SW480 (cell line): ENCODE measurements at places on chromosomes 12 and 14.

GRCh38 chr12:1882405-1882804 lies 36.0 kb downstream of the CACNA2D4 start:
- no peak for DNase-seq

DNA sequence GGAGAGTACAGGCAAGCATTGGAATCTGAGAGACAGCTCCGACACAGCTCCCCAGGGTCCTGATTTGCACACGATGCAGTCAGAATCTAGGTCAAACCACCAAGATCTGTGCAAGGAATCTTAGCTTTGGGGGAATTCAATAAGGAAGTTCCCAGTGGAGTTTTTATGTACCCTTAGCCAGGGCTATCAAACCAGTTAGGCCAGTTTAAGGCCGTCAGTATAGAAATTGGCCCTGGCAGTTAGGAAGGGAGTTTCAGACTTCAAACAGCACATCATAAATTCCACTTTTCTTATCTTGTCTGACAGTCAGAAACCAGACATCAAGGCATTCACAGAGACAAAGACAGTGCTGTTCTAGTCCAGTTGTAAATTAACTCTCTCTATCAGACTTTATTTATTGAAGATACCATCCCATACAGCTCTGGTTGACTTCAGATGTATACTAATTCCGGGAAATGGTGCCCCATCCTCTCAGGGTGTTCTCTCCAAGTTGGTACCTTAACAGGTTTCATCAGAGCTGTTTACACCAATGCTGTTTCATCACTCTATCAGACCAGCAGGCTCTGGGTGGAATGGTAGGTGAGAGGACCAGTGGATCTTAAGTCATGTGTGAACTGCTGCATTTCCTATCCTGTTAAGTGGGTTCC lies 157.5 kb upstream of the ATF7IP start:
- DNase-seq, result no peak

DNA sequence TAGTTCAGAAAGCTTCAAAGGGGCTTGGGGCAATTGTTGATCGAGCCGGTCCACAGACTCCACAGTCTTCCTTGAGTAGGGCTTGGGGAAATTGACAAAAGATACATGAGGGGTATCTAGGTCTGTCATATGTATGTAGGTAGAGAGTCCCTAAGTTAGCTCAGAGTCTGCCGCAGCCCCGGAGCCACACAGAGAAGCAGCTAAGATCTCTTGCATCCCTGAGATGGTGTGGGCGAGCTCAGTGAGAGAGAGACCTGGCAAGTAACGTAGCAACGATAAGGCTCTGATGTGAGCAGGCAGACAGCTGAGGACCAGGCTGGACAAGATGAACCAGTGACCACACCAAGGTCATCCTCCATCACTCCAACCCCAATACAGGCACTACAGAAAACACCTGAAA lies 297.6 kb downstream of the TMEM132D start:
- DNase-seq, result no peak

DNA sequence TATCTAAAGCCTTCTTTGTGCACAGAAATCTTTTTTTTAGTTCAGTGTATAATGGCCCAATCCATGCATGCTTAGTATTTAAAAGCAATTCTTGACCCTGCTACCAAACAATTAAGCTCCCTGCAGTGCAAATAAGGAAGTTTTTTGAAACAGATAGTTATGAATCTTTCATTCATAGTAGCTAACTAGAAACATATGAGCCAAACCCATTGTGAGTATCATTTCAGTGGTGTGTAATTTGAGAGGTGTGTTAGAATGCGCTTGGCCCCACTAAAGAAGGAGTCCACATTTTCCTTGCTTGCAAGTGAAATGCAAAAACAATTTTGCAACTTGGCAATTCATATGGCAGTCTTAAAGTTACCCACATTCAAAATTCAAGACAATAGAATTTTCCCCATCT lies 14.4 kb downstream of the EPS8 start:
- no peak for DNase-seq

DNA sequence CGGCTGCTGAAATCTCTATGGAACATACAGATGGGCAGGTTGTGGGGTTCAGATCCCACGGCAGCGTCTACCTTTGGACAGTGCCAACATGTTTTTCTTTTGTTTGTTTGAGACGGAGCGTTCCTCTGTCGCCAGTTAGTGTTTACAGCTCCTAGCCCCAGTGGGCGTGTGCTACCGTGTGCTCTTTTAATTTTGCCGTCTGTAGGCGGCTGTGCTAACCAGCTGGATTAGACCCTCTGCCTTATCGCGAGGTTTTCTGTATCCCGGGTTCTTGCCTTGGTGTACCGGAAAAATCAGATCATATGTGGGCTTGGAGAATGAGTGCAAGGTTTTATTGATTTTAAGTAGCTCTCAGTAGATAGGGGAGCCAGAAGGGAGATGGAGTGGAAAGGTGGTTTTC lies 9.8 kb upstream of the GALNT6 start:
- DNase-seq, result no peak

DNA sequence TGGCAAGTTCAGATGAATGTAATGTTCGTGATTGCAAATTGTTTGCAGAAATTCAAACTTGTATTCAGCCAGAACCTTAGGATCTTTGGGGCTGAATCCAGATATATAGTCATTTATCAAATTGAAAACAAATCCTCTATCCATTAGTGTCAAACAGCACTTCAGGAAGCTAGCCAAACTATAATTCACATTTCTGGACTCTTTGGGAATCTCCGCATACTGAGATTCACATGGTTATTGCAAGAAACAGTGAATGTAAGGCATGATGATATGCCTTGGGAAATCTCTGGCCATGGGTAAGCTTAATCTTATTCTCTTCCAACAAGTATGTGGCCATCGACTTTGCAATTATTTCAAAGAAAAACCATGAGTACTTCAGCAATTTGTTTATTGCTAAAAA lies 98.5 kb downstream of the KLHL28 start:
- DNase-seq, result no peak

DNA sequence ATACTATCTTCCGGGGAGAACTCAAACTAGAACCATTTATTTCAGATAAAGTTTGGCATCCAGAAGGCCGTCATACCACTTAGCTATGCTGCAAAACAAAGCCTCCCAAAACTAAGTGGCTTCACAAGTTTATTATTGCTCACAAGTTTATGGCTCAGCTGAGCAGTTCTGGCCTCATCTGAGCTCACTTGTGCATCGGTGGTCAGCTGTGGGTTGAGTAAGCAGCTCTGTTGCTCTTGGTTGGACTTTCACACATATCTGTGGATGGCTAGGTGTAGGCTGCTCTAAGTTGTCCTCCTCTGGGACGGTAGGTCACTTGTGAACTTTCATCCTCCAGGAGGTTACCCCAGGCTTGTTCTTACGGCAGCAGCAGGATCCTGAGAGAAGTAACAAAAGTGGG lies 162.7 kb downstream of the BTG1 start:
- no peak for DNase-seq

GRCh38 chr12:115132905-115133304 lies 448.9 kb upstream of the TBX3 start:
- DNase-seq, result no peak

DNA sequence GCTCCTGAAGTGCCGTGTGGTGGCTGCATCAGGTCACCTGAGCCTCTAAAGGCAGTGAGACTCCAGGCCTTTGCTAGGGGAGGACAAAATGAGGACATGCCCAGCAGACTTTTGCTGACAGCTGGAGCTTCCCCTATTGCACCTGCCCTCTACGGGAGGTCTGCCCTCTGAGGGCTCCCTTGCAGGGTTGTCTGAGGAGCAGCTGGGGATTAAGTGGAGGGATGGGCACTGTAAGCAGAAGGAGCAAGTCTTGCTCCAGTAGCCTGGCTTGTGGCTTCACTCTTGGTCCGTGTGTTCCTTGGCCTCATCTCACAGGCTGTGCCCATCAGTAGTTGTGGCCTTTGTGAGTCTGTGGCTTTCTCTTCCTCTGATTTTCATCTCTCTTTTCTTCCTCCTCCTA lies 66.9 kb upstream of the NRXN3 start:
- no peak for DNase-seq

- no peak for DNase-seq
Observed at GRCh38 chr12:32885831-32886230, 10.7 kb downstream of the PKP2 start.

DNA sequence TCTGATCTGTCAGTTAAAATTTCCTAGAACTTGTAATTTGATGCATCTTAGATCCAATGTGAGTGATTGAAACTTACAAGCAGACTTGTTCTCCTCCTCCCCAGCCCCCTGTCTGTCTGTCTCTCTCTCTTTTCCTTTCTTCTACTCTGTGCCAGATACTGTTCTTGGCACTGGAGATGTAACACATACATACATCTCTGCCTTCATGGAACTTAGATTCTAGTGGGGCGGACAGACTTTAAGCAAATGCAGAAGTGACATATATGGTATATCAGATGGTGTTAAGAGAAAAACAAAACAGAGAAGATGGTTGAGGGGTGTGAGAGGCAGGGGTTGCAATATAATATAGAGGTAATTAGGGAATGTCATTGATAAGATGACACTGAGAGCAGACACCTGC lies 6.6 kb downstream of the CHST11 start:
- DNase-seq, result no peak

DNA sequence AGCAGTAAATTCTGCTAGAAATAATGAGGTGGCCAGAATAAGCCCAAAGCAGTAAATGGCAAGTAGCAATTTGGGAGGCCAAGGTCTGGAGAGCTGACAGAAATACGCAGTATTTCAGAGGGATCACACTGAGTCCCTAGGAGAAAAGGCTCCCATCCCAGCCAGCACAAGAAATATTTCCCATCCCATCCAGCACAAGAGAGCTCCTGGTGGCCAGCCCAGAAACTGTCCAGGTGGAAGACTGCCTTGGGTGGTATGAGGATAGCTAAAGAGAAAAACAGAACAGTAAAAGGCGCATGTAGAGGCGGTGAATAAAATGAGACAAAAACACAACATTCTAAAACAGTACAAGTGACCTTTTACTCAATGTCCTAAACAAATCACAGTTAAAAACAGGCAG lies 120.7 kb downstream of the HECTD4 start:
- DNase-seq, result peak; percentile 7

- DNase-seq, result no peak
Observed at GRCh38 chr12:19205120-19205519, 75.6 kb downstream of the PLEKHA5 start.

DNA sequence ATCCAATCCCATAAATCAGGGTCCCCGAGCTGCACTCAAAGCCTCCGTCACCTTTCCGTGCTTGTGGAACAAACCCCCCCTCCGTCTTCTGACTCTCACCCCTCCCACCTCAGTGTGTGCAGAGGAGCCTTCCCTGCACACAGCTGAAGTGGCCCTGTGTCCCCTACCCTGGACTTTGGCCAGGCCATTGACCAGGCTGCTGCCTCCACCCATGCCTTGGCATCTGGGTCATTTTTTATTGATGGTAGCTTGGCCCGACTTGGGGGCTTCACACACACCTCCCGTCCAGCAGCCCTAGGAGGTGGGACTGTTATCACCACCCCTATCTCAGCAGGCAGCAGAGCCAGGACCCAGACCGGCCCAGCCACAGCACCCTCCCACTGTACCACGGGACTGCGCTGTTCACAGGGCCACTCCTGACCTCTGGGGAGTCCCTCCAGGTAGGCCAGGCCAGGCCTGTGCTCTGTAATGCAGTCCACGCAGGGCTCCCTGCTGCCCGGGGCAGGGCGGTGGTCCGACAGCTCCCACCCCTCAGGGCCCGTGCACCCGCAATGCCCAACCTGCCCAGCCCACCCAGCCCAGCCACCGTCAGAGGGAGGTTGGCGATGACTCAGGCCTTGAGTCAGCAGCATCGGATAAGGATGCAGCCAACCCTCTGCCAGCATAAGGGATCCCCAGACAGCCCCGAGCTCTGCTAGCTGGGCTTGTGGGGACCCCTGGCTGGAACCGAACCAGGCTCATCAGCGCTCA lies 9.2 kb upstream of the INF2 start:
- peak; percentile 71 for DNase-seq

- no peak for DNase-seq
Observed at GRCh38 chr12:40681148-40681547, 11.1 kb upstream of the CNTN1 start.

DNA sequence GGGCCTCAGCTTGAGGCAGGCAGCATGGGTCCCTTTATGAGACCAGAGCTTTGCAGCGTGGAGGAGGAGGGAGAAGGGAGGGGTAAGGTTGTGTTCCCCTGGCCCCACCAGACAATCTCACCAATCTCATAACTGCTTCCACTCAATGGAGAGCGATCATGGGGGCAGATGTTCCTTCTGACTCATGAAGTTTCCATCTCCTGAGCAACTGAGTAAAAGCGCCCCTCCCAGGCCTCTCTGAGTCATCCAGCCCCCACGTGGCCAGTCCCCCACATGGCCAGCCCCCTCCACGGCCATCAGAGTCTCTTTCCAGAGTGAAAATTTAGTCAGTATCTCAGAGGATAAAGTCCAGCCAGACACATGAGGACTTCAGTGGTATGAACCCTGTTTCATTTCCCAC lies 39.2 kb upstream of the PLXNC1 start:
- DNase-seq, result no peak

DNA sequence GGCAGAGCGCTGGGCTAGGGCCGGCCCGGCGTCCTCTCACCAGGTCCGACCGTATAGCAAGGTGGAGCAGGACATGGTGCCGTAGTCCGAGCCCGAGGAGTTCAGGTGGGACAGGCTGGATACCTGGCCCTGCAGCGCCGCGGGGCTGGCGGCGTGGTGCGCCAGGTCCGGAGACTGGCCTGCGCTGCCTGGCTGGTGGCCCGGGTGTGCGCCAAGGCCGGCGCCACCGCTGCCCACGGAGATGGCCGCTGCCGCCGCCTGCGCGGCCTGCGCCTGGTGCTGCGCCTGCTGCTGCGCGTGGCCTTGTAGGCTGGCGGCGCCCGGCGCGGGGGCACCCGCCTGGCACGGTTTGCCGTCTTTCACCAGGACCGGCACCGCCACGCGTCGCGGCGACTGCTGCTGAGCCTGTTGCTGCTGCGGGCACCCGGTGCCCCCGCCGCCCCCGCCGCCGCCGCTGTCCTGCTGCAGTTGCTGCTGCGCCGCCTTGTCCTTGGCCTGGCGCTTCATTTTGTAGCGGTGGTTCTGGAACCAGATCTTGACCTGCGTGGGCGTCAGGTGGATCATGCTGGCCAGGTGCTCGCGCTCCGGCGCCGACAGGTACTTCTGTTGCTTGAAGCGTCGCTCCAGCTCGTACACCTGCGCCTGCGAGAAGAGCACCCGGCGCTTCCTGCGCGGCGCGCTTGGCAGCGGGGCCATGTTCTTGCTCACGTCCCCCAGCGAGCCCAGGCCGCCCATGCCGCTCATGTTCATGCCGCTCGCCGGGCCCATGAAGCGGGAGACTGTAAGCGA lies 2.6 kb downstream of the NKX2-1 start:
- DNase-seq, result no peak

DNA sequence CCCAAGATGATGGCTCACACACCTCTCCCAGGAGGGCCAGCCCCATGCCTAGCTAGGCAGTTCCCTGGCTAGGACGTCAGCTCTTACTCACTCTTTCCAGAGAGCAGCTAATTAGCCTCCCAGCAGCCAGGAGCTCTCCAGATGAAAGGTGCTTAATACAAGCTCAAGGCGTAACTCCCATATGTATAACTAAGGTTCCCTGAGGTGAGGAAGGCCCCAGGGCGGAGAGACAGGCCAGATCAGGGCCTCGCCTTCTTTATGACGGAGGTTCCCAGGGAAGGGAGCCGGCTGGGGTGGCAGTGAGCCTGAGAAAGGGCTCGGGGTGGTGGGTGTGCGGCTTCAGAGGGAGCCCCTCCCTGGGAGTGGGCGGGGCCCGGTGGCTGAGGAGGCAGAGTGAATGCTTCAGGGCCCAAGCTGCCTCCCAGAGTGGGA lies 26.4 kb upstream of the ZFP36L1 start:
- DNase-seq, result peak; percentile 61

GRCh38 chr12:124849382-124849781 lies 14.3 kb downstream of the SCARB1 start:
- DNase-seq, result no peak

- DNase-seq, result no peak
Observed at GRCh38 chr12:108173160-108173559, 44.1 kb downstream of the WSCD2 start.
